Anterior cingulate cortex (tissue), 58 donors: ENCODE measurements at places on chromosomes 3 and 15.

DNA sequence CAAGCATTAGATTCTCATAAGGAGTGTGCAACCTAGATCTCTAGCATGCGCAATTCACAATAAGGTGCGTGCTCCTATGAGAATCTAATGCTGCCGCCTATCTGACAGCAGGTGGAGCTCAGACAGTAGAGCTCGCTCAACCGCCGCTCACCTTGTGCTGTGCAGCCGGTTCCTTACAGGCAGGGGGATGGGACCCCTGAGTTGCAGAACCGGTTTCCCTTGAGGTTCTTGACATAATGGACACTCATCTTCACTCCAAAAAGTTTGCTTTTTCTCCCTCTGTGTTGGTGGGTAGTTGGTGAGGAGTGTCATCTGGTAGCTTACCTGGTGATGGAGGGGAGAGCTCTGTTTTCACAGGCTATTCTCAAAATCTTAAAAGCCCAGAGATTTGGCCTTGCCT lies 324.0 kb upstream of the TBL1XR1 start:
- DNase-seq: no peak

- DNase-seq: peak; percentile 54
Measured at GRCh38 chr3:126300761-126301481, 56.3 kb downstream of the KLF15 start.

- no peak for DNase-seq
Measured at GRCh38 chr15:28043691-28044091, 55.4 kb downstream of the OCA2 start.

GRCh38 chr3:121794264-121794983 lies 40.4 kb downstream of the IQCB1 start:
- no peak for DNase-seq

DNA sequence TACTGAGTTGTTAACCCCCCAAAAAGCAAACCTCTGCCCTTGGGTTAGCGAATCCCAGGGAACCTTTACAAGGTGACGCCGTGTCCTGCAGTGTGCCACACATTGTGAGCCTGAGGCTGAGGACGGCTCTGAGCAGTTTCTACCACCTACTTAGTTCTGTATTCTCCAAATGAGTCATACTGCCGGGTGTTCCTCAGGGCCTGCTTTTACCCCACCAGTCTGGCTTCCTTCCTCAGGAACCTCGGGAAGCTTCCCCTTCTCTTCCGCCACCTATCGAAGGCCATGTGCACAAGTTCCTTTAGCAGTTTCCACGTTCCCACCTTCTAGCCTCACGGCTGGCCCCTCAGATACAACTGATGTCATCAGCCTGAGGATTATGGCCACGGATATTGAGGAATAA lies 384.0 kb upstream of the TPM1 start:
- DNase-seq: no peak

DNA sequence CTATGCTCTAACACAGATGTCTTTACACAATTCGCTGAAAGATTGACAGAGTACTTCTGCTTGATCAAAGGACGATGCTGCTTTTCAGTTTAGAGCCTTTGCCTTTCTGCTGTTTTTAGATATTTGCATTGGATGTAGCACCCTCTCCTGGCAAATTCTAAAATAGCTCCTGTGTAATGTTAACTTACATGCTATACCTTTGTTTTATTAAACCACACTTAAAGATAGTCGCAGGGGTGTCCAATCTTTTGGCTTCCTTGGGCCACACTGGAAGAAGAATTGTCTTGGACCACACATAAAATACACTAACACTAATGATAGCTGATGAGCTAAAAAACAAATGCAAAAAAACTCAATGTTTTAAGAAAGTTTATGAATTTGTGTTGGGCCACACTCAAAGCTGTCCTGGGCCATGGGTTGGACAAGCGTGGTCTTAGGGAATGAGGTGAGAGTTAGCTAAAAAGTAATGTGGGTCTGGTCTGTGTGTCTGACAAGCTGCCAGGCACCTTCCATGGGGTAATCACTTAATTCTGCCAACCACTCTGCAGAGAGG lies 62.9 kb downstream of the ATG7 start:
- DNase-seq: no peak

- no peak for DNase-seq
Measured at GRCh38 chr15:55403531-55403930, 4.6 kb downstream of the CCPG1 start.

- no peak for DNase-seq
Measured at GRCh38 chr3:133821767-133822638, 16.4 kb downstream of the SRPRB start.

- DNase-seq: no peak
Measured at GRCh38 chr3:48852151-48852550, 4.5 kb upstream of the PRKAR2A start.

- DNase-seq: no peak
Measured at GRCh38 chr3:18745472-18745871, 320.3 kb upstream of the SATB1 start.

DNA sequence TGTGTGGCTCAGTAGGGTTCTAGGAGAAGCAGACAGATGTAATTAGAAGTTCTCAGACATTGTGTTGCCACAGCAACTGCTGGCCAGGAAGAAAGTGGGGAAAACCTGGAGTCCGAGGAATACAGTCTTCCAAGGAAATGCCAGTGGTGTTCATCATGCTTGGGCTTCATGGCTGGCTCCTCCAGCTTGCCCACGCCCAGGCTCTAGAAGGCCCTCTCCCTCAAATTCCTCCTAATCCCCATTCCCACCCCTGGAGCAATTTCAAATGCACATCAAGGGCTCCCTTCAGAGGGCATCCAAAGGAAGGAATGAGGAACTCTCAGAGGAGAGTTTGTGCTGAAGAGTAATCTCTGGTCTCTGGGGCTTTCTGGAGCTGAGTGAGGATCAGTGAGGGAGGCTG lies 21.9 kb downstream of the FSTL1 start:
- DNase-seq: no peak

DNA sequence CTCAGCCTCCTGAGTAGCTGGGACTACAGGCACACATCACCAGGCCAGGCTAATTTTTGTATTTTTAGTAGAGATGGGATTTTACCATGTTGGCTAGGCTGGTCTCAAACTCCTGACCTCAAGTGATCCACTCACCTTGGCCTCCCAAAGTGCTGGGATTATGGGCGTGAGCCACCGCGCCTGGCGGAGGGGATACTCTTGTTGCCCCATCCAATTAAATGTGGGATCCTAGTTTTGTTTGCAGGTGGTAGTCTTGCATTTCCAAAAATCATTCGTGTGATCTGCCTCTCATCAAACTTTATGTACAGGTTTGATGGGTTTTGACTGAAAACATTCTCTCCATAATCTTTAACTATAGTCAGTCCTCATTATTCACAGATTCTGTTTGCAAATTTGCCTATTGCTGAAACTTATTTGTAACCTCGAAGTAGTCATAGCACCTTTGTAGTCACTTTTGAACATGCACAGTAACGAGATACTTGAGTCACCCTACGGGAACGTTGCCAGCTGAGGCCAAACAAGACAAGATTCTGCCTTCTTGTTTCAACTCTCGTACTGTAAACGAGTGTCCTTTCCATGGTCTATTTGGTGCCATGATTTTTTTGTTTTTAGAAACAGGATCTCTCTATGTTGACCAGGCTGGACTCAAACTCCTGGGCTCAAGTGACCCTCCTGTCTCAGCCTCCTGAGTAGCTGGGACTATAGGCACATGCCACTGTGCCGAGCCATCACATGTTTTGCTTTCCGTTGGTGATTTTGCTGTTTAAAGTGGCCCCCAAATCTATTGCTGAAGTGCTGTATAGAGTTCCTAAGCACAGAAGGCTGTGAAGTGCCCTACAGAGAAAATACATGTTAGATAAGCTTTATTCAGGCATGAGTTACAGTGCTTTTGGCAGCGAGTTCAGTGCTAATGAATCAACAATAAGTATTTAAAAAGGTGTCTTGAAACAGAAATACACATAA lies 8.1 kb upstream of the MAPK6 start:
- DNase-seq: no peak

DNA sequence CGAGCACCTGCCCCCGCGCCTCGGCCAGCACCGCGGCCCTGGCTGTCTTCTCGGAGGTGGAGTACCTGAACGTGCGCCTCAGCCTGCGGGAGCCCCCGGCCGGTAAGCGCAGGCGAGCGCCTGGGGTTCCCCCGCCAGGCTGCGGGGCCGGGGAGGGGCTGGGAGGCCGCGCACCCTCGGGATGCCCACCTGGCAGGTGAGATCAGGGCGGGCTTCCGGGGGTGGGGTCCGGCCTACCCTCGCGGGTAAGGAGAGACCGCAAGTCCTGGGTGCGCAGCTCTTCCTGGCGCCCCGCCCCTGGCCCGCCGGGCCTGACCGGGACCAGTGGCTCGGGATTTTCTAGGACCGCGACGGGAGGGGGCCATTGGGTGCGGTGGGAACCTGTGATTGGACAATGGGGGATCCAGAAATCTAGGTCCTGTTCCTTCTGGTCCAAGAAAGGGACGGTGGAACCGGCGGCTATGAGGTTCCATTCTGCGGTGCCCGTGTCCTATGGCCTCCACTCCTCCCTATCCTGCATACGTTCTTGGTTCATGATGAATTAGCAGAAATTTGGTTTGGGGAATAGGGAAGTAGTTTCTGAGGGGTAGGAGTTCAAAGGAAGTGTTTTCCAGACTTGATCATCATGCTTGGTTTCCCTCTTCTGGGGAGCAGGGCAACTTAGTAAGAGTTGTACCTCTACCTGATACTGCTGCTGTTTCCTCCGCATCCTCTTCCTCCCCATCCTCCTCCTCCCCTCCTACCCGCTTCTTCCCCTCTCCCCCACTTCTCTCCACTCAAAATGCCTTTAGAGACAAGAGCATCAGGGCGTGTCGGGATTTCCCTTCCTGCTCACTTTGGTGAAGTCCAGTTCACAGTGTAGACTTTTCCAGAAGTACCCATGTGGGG lies 808 bp downstream of the ARRDC4 start:
- DNase-seq: no peak

GRCh38 chr3:106740116-106740515 lies 637.1 kb upstream of the CCDC54 start:
- no peak for DNase-seq

DNA sequence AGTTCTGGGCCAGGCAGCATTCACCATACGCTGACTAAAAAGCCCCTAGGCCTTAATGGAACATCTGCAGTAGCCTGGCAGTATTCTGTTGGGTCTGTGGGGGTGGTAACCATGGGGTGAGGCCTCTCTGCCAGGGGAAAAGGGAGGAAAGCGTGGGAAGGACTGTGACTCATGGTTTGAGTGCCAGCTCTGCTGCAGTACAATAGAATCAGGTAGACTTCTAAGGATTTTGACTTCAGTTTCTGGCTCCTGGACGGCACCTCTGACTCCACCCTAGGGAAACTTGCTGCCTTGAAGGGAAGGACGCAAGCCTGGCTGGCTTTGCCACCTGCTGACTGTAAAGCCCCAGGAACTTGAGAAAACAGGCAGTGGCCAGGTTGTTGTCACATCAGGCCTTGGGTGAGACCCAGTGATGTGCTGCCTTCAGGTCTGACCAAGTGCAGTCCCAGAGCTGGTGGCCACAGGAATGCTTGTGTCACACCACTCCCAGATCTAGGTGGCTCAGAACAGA lies 148.6 kb downstream of the SUCNR1 start:
- DNase-seq: no peak

DNA sequence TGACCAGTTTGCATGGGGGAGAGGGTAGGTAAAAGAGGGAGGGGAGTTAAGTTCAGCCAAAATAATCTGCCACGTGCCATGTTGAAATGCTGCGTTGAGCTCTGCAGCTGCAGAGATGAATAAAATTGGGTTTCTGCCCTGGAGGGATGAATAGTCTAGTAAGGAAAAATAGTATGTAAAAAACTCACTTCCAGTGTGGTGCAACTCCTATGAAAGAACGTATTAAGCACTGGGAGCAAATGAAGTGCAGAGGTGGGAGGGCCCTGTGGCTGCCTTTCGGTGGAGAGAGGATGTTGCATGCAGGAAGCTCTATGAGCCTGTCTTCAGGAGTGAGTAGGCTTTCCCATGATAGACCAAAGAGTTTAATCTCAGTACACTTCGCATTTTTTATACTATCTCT lies 8.6 kb downstream of the CEP63 start:
- DNase-seq: no peak

DNA sequence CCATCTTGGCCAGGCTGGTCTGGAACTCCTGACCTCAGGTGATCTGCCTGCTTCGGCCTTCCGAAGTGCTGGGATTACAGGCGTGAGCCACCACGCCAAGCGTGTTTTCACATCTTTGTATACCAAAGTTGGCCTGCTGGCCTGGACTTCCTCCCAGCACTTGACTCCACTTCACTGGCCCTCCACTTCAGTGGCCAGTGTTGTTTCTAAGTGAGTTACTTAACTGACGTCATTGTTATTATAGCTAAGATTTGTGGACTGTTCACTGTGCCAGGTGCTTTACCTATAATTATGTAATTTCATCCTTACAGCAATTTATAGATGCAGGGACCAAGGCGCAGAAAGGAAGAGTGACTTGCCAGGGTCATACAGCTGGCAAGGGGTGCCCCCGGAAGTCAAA lies 52.0 kb downstream of the HRH1 start:
- no peak for DNase-seq

DNA sequence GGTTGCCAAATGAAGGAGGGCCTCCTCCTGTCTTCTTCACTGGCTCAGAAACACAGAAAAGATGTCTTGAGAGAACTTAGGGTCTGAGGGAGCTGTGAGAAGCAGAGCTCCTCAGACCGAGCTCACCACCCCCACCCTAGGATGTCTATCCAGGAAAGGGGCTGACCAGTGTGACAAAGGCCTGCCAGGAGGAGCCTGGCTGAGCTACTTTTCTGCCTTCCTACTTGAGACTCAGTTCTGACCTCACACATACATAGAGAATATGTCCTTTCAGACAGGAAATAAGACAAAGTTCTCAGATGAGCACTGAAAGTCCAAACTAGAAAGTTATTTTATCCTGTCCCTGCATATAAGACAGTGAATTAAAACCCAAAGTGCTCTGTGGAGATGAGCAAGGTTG lies 54.5 kb downstream of the KIF9 start:
- DNase-seq: no peak

DNA sequence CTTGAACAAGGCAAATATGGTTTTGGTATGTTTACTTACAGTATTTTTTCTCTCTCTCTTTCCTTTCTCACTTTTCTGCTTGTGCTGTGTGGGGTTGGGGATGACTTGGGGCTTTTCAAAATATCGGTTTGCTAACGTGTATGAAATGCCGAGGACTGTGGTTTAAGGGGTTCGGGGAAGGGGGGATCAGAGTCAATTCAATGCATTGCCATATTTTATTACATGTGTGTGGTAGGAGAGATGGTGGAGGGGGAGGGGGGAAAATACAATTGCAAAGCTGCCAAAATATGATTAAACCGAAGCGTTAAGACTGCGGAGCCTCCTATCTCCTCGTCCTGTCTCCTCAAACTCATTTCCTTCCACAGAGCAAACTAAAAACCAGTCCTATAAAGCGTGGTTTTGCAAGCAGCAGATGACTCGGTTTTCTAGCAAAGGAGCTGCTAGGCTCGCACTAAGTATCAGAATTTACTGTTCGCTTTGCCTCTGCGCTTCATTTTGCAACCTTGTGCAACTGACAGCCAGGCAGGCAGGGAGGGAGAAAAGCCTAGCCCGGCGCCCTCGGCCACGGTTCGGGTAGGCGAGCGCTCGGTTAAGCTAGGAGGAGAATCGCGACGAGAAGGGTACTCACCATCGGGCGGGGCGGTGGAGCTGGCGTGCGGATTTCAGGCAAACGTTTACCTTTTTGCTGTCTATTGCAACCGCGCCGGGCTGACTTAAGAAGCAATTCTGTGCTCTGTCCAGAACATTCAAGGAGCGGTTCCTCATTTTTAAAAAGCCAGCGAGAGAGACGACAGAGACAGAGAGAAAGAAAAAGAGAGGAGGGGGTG lies 4.0 kb upstream of the NR2F2 start:
- no peak for DNase-seq

GRCh38 chr15:93307513-93307912 lies 218.5 kb upstream of the RGMA start:
- no peak for DNase-seq
